SW 1271 (cell line): ENCODE measurements at places on chromosomes 3 and 15.

GRCh38 chr3:129618186-129618820 is 11.8 kb upstream of the PLXND1 start:
- no peak for DNase-seq

DNA sequence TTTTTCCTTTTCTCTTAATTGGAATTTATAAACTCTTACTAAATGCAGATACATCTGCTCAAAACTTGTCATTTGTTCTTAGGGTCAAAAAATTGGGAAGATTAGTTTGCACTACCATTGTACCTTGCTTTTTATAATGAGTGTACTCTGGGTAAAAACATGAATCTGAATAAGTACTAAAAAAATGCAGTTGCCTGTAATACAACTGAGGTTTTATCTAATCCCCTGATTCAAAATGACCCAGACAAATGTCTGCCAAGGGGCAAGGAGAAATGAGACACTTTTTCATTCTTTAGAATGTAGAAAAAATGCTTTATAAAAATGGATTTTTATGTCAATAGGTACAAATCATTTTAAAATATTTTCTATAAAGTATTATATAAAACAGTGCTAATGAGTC is 42.4 kb downstream of the RASA2 start:
- DNase-seq = no peak

DNA sequence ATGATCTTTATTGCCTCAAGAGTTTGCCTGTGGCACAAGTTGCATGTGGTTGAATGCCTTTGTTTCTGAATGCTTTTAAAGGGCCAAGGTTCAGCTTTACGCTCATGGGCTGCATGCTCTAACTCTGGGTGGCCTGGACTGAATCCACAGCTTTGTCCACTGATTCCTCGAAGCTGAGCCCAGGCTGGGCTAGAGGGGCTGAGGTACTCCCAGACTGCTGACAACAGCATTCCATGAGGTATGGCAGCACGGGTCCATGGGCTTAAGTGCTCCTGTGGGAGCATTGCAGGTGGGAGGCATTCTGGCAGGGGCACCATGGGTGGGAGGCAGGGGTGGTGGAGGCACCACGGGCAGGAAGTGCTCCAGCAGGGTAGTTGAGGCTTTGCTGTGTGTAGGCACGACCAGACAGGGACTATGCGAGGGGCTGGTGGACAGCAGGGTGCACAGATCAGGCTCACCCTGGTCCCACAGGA is 61.6 kb downstream of the GLCE start:
- no peak for DNase-seq

GRCh38 chr3:196673632-196674031 is 34.1 kb downstream of the NRROS start:
- DNase-seq = no peak

DNA sequence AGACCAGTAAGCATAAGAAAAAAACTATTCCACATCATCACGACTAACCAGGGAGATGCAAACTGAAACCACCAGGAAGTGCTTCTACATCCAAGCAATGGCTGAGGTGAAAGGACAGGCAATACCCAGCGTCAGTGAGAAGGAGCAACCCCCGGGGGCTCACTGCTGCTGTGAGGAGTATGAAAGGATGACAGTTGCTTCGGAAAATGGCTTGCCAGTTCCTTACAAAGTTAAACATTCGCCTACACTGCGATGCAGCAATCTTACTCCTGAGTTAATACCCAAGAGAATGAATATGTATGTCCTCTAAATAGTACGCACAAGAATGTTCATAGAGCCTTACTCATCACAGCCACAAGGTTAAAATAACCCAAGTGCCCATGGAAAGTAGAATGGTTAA is 13.3 kb upstream of the PLXNA1 start:
- no peak for DNase-seq

DNA sequence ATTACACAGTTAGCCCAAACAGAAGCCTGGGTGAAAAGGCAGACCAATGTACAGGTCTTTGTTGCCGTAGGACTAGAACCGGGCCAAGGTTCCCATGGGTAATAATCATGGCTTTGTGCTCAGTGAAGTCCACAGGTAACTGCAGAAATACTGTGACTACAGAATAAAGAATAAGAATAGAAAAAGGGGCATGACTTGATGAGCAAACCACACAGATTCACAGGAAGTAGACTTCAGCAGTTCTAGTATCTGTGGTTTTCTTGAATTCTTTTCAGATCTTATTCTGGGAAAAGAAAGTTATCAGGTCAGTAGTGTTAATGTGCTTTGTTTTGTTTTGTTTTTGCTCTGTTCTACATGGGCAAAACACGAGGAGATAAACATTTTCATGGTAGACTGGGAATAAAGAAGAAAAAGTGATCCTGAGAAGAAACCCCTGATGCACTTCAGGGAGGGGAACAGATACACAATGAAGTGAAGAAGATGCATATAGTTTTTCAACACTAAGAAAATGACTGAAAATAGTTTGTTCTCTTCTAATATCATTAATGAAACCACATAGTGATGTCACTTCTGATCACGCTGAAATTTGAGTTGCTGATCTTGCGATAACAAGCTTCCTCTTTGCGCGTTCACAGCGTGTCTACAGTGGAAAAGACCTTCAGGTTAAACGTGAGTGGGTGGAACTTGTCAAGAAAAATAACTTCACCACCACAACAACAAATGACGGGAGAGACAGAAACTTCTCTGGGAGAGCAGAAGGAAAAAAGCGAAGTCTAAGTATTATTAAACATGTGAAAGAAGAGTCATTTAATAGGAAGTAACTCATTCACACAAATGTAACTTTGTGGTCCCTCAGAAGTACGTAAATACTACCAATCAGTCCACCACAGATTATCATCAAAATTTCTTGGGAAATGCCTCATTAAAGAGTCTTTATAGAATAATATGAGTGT is 315.8 kb upstream of the SATB1 start:
- no peak for DNase-seq

- no peak for DNase-seq
These were observed 3.8 kb upstream of the ABTB1 start for GRCh38 chr3:127668906-127669305.

GRCh38 chr3:154480033-154480432 is 50.0 kb upstream of the GPR149 start:
- no peak for DNase-seq

- no peak for DNase-seq
These were observed 28.3 kb downstream of the ALS2CL start for GRCh38 chr3:46664971-46665762.

DNA sequence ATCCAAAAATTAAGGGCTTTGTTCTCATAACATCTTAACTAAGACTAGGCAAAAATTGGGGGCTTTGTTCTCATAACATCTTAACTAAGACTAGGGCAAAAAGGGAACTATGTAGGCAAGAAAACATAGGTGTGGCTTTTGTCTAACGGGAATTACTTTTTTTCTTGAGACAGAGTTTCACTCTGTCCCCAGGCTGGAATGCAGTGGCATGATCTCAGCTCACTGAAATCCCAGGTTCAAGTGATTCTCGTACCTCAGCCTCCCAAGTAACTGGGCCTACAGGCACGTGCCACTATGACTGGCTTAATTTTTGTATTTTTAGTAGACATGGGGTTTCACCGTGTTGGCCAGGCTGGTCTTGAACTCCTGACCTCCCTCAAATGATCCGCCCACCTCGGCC is 49.8 kb upstream of the CSPG5 start:
- no peak for DNase-seq

- no peak for DNase-seq
These were observed 21.5 kb downstream of the PLD1 start for GRCh38 chr3:171788546-171789351.

GRCh38 chr3:79653266-79653830 is 114.5 kb downstream of the ROBO1 start:
- DNase-seq = no peak

GRCh38 chr15:33021806-33022389 is 172.6 kb downstream of the FMN1 start:
- DNase-seq = peak; percentile 55

DNA sequence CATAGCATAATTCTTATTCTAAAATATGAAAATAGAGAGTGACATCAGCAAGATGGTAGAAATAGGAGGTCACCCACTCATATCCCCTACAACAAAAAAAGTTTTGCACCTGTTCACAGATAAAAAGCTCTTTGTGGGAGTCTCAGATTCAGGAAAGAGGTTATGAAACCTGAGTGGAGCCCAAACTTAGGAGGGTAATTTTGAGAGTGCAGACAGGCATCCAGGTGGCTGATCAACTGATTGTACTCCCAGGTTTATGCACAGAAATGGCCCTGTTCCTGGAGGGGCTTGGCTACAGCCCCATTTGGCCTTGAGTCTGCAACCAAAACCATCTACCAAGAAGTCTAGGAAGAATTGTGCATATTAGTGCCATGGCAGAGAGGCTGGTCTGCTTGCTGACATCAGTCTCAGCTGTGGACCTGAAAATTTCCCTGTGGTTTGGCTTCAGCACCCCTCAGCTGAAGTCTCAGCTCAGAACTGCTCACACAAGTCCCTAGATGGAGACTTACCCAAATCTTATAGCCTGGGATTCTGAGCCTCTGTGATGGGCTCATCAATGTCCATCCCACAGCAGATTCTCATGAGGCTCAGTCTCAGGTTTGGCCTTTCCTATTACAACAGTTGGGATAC is 291.6 kb downstream of the IL20RB start:
- DNase-seq = no peak

DNA sequence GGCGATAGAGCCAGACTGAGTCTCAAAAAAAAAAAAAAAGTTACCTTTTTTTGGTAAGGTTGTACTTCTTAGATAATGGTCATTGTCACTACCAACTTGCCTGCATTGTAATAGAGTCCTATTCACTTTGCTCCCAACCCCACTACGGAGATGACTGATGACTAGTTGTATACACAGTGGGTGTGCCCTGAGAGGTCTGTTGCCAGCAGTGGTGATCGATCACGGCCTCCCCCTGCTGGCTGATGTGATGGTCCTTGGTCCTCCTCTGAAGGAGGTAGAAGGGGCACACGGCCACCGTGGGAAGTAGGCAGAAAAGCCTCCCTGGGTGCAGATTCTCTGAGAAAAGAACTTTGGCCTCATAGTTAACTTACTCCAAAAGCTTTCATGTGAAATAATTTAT is 10.7 kb downstream of the GCNT3 start:
- no peak for DNase-seq

- no peak for DNase-seq
These were observed 408.5 kb upstream of the AGTR1 start for GRCh38 chr3:148289159-148289558.
